ENCODE measurements at places on chromosomes 6 and 20.

DNA sequence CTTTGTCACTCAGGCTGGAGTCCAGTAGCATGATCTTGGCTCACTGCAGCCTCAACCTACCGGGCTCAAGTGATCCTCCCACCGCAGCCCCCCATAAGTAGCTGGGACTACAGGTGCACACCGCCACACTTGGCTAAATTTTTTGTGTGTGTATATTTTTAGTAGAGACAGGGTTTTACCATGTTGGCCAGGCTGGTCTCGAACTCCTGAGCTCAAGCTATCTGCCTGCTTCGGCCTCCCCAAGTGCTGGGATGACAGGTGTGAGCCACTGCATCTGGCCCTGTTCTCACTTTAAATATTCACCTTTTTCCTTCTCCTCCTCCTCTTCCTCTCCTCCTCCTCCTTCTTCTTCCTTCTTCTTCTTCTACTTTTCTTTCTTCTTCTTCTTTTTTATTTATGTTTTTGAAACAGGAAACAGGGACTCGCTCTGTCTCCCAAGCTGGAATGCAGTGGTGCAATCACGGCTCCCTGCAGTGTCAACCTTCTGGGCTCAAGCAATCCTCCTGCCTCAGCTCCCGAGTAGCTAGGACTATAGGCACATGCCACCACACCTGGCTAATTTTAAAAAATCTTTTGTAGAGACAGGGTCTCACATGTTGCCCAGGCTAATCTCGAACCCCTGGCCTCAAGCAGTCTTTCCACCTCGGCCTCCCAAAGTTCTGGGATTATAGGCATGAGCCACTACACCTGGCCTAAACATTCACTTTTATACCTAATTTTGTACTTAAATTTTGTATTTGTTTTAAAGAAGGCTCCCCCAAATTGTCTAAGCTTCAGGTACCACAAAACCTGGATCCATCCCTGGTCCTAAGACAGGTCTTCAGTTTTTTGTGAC, 47.2 kb upstream of the NCOA3 start:
- DNase-seq, result no peak

DNA sequence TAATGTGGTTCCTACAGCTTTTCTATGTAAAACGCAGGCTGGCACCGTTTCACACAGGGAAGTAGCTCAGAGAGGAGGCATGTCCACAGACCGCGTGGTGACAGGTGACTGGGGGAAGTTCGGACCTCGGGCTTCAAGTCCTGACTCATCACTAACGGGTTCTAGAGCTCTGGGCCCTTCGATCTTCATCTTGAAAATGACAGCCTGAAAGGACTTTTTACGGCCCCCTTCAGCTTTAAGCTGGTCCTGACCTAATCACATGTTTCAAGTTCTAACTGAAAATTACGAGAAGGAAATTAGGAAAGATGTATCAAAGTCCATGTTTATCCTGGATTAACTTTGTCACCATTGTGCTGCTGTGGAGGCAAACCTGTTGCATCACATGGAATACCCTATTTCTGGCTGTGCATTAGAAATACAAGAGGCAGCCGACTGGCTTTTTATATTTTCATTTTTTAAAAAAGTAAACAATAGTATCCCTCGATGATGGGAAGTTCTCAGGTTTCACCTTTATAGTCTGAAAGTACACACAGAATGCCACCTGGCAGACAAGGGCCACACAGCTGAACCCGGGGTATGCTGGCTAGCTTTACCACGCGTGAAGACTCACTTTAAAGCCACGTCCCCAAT, 2.0 kb downstream of the MAN1A1 start:
- peak; percentile 34 for DNase-seq

DNA sequence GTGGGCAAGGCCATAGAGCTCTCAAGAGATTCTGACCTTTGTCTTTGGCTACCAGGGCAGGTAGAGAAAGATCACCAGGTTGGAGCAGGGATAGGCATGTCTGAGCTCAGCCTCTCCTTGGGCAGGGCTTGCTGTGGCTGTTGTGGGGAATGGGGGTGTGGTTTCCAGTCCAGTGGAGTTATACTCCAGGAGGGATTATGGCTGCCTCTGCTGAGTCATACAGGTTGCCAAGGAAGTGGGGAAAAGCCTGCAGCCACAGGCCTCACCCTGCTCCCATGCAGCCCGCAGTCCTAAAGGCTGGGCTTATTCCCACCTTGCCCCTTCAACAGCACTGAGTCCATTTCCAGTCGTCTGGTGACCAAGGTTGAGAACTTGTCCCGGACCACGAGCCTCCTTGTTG, 21.9 kb downstream of the MEP1A start:
- DNase-seq, result no peak

DNA sequence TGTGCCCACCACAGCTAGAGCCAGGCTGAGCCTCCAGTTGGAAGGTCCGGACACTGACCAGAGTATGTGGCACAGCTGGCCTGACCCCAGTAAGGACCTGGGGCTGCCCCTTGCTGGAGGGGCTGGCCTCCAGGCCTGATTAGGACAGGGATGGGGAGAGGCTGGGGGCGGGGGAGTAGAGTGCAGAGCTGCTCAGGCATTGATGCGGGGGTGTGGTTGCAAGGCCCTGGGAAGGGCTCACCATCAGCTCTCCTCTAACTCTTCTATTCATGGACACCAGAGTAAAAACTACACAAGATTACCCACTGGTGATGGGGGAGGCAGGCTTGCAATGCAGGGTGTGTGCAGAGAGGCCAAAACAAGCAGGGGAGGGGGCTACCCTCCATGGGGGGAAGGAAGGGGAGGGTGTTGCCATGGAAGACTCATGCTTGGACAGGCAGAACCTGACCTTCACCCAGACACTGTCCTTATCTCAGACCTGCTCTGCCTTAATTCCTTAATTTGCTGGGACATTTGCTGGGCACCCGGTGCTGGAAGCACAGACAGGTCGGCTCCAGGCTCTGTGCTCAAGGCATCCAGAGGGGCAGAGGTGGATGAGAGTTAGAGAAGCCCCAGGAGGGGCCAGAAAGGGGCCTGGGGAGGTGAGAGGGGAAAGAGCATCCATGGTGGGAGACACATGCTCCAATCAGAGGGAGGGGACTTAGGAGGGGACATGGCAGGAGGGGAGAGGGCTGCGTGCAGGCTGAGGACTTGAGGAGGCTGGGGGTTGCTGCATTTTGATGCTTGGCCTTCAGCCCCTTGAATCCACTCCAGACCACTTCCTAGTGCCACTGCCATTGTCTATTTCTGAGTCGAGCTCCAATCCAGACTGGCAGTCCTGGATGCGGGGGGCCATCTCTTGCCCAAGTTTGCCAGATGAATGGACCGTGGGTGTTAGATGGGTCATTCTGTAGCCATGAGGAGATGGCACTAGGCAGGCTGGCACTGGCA, 7.6 kb upstream of the EMILIN3 start:
- DNase-seq, result no peak

DNA sequence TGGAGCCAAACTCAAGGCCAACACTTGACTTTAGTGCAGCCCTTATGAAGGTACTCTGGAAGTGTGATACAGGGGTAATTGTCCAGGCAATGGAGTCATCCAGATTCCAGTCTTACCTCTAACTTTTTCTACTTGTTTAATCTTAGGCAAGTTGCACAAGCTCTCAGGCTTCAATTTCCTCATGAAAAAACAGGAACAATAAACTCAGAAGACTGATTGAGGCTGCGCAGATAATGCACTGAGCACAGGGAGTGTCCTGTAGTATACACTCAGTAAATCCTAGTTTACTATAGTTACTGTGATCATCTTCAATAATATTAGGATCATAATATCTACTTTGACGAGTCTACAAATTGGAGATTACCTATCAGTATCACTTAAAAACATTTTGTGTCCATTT, 127.5 kb upstream of the SMLR1 start:
- no peak for DNase-seq

GRCh38 chr6:149660028-149660427, 11.5 kb upstream of the KATNA1 start:
- no peak for DNase-seq

- DNase-seq, result peak; percentile 57
Measured at GRCh38 chr6:105733556-105734162, 330.8 kb upstream of the PREP start.

GRCh38 chr20:61636531-61637116, 384.6 kb downstream of the CDH4 start:
- DNase-seq, result no peak

GRCh38 chr20:35604449-35604747, 11.2 kb upstream of the SPAG4 start:
- DNase-seq, result peak; percentile 24

DNA sequence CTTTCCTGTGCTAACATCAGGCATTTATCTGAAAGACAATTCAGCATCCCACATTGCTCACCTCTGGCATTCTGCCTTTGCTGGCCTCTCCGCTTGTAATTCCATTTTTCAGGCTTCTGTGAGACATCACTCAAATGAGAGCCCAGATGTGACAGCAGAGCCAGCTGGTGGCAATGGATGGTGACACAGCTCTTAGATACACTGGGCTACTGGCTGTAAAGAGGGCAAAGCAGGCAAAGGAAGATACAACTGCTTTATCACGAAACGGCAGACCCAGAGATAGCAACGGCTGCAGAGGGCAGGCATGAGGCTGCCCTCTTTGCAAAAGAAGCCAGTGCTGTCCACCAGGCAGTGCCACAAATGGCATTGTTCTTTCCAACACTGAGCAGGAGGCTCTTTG, 329.8 kb downstream of the KIF16B start:
- no peak for DNase-seq

DNA sequence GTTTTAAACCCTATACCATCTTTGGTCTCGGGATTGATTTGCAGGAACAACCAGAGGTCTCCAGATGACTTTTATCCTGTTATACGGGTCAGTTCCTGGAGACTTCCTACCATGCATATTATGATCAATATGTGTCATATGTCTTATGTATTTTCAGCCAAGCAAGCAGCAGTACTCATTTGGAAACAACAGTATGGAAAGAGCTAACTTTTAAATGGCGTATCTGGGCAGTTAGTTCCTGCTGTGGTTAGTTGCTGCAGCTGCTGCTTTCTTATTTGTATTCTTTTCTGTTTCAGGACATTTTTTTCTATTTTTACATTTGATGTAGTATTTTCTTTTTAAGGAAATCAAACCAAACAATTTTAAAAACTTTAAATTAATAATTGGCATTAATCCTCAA, 207.5 kb downstream of the MANEA start:
- no peak for DNase-seq

- no peak for DNase-seq
Measured at GRCh38 chr20:15637950-15638754, 935.1 kb downstream of the KIF16B start.

DNA sequence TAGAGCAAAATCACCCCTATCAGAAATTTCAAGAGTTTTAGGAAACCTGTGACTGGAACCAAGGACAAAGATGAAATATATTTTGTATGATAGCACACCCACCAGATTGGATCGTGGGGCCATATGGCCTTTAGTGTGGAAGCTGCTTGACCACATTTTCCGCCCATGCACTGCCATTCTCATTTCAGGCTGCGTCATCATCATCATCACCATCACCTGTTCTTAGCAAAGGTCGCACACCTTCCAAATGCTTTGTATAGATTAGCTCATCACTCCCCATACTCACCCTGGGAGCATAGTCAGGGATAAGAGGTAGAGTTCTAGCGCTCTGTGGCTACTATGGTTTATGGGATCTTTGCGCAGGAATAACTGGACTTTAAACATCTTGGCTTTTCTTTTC, 185.7 kb downstream of the MTHFD1L start:
- no peak for DNase-seq

GRCh38 chr6:17945111-17945510, 42.3 kb downstream of the KIF13A start:
- DNase-seq, result no peak

DNA sequence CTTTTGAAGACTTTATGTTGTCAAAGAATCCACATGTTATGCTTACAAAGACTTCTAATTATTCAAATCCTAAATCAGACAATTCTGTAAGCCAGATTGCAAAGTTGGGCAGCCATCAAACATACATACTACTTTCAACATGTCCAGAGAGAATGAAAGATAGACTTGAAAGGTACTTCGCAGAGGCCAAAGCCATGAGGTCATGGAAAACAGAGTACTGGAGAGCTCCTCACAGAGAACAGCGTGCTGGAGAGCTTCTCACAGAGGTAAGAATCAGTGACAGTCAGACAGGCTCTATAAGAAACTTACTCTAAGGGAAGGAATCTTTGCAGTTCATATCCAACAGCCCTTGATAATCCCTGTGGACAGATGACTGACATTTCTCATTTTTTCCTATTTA, 400.2 kb downstream of the GJA1 start:
- no peak for DNase-seq

DNA sequence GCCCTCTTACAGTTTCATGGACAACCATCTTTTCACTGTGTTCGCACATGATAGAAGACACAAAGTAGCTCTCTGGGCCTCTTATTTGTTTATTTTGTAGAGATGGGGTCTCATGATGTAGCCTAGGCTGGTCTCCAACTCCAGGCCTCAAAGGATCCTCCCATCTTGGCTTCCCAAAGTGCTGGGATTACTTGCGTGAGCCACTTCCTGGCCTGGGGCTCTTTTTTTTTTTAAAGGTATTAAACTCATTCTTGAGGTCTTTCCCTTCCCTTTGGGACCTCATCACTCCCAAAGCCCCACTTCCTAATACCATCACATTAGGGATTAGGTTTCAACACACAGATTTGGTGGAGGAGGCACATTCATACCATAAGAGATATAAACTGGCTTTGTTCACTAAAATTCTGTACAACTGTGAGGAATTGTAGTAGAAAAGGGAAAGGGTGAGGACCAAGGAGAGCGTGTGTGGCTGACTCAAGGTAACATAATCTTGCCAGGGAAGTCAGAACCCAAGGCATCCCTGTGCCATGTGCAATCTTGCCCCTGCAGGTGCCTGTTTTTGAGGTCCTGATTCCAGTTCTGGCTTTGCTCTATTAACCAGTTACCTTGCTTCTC, 45.5 kb downstream of the EIF2S2 start:
- DNase-seq, result no peak

- DNase-seq, result no peak
Measured at GRCh38 chr6:156775717-156776116, 1.5 kb upstream of the ARID1B start.

All from CD4-positive, alpha-beta T cell treated with Interleukin-10 for 1 hour (primary cell).